HuH-7 (cell line): ENCODE measurements at places on chromosomes 13 and 19.

DNA sequence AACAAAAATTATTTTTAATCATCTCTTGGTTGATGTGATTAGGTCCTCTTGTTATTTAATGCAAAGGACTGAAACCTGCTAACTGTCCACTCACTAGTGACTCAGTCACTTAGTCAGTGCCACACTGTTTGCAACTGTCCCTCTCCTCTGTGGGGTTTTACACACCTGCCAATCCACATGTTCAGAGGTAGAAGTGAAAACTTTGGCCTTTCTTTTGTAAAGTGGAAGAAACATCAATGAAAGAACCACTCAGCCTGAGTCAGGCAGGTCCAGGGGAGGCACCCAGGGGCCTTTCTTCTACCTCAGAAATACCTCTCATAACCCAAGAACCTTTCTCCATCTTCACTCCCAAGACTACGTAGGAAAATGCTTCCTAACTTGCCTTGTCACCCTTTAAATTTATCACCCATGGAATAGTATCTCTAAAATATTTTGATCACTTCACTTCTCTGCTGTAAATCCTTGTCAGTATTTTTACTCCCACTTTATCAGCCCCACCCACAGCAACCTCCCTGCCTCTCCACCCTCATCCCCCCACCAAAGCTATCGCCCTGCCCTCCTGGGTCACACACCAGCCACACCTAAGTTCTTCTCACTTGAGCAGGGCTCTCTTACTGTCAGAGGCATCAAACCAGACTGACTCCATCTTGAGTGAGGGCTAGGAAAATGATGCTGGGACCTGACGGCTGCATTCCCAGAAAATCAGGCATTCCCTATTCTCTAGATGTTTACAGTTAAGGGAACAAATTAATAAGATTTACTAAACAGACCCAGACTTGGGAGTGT lies 29.6 kb upstream of the EEF1AKMT1 start:
- no peak for DNase-seq

GRCh38 chr13:23325191-23325590 lies 108.3 kb downstream of the SACS start:
- DNase-seq = no peak

DNA sequence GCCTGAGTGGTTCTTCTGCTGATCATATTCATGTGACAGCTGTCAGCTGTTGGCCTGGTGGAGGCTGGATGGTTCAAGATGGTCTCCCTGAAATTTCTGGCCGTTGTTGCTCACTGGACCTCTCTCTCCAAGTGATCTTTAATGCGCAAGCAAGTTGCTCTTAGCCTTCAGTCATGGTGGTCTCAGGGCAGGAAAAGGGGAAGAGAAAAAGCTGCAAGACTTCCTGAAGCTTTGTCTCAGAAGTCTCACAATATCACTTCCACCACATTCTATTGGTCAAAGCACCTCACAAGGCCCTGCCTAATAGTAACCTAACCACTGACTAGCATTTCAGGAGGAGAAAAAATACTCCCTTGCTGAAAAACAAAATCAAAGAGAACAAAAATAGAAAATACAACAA lies 1.6 kb upstream of the ZNF567 start:
- DNase-seq = no peak

DNA sequence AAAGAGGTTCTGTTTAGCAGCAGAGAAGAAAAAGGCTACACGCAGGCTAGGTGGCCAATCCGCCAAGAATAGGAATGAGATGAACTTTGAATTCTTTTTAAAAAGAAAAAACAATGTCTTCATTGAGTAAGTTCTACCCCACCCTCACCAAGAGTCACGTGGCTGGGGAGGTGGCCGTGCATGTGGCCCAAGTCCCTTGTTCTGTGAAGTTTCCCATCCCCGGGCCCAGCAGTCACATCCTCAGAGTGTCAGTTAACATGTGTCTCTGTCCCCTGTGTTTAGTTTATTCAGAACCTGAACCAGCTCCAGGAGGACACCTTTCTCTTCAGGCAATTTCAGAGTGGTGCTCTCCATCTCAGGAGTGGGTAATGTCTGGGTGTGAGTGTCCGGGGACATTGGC lies 57.1 kb upstream of the MCF2L start:
- DNase-seq = no peak

DNA sequence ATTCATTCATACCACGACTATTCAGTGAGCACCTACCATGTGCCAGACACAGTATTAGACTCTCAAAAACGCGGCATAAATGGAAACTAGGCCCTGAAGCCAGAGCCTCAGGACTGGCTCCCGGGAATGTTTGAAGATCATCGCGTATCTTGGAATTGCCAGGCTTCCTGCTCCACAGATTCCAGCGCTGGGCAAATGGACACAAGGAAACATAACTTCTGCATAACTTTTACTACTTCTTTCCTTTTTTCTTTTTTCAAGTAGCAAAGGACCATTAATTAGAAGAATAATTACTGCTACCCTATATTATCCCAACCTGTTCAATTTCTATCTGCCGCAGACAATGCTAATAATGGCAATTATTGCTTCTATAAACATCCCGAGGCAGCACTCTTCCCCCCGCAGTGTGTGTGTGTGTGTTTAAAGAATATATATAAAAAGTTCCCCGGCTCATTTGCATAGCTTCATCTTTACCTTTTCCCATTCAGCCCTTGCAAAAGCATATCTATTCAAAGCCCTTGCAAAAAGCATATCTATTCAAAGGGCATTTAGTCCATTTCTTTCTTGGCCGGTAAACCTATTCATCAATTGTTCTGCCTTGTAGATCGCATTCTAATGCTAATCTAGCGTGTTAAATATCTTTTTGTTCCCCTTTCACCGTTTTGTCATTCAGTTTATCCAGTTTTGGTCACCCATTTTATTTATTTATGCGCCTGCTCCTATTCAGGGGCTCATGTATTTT lies 6.1 kb downstream of the SOX21 start:
- DNase-seq = no peak
